ENCODE measurements at places on chromosomes 7 and 10.
A peak's percentile ranks its signal among the peaks of the same experiment; 100 is the strongest.

GRCh38 chr7:128794020-128794419, 2.3 kb downstream of the CCDC136 start:
- DNase-seq = no peak

- DNase-seq = no peak
Measured at GRCh38 chr7:47582764-47583738, 1.1 kb upstream of the TNS3 start.

GRCh38 chr7:84714765-84715164, 472.1 kb downstream of the SEMA3D start:
- DNase-seq = no peak

- DNase-seq = no peak
Measured at GRCh38 chr7:25240340-25240739, 12.1 kb upstream of the NPVF start.

- DNase-seq = no peak
Measured at GRCh38 chr7:93148727-93149126, 542 bp upstream of the SAMD9L start.

DNA sequence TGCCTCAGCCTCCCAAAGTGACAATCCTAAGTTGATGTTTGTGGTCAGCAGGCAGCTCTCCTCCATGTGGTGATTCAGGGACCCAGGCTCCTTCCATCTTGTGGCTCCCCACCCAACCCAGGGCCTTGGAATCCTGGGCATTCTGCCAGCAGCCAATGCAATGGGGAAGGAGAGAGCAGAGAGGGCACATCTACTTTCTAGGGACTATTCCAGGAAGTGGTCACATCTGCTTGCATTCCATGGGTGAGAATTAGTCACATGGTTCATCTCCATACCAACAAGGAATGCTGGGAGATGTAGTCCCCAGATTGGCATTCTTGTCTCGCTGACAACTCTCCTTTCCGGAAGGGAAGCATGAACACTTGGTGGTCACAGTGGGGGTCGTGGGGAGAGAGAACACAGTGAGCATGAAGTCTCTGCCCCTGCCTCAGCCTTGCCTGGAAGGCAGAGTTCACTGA, 9.9 kb upstream of the SRRM3 start:
- DNase-seq = peak; percentile 51

DNA sequence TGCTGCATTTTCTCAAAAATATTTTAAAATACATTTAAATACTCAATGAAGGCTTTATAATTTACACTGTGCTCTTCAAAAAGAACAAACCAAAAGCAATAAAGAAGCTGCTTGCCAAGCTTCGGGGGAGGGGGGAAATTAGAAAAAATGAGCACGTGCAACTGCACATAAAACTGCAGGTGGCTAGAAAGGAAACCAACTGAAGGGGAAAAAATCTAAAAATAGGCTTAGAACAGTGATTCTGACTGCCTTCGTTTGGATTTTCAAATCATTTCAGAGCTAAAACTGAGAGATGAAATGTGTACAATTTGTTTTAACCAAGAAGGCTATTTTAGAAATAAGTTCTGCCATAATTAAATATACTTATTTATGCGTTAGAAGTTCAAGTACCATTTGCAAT, 61.4 kb downstream of the ABI1 start:
- DNase-seq = no peak

DNA sequence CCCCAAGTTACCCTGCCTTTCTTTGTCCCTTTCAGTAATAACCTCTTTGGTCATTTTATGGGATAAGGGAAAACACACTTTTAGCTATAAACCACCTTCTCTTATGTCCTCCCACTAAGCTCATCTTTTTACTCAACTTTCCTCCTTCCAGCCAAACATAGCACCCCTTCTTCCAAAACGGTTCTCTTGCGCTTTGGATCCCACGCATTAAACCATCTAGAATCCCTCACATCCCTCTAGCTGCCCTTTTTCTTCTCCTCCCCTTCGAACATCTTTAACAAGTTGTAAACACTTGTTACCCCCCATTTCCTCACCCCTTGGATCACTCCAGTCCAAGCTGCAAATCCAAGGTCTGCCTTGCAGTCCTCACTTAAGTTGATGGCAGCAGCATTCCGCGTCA, 13.4 kb downstream of the WAPL start:
- DNase-seq = no peak

DNA sequence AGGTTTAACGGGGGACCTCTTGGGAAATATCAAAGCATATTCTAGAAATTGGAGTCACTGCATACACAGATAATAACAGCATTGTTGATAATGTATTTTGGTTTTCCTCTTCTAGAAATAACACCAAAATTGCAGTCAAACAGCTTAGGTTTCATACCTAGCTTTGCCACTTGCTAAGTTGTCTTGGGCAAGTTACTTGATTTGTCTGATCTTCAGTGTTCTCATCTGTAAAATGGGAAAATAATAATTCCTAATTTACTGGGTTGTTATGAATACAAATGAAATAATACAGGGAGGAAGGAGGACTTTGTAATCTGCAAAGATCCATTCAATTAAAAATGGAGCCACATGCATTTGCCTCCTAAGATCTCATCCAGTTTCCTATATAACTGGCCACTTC, 20.3 kb upstream of the NUP205 start:
- no peak for DNase-seq

GRCh38 chr7:72924386-72924732, 536 bp upstream of the POM121 start:
- DNase-seq = no peak

GRCh38 chr10:5832946-5833345, 19.7 kb upstream of the GDI2 start:
- no peak for DNase-seq

GRCh38 chr7:377080-378040, 87.4 kb downstream of the FOXL3 start:
- DNase-seq = no peak

DNA sequence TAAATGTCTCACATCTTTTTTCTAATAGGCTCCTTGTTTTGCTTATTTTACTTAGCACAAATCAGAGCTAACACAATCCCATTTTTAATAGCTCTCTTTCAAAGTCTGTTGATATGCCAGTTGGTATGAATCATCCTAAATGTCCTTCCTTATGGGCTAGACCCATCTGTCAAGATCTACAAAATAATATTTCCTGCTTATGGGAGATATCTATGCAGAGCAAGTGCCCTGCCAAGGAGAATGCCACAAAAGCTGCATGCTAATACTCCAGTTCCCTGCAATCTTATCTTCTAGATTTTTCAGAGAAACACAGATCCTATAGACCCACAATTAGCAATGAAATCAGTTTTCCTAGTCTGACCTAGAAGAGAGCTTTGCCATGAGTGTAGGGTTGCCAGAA, 230.8 kb upstream of the NPVF start:
- DNase-seq = no peak

- DNase-seq = no peak
Measured at GRCh38 chr7:48755061-48755555, 169.2 kb upstream of the CDC14C start.

- DNase-seq = no peak
Measured at GRCh38 chr7:115127399-115128021, 205.6 kb downstream of the MDFIC start.

DNA sequence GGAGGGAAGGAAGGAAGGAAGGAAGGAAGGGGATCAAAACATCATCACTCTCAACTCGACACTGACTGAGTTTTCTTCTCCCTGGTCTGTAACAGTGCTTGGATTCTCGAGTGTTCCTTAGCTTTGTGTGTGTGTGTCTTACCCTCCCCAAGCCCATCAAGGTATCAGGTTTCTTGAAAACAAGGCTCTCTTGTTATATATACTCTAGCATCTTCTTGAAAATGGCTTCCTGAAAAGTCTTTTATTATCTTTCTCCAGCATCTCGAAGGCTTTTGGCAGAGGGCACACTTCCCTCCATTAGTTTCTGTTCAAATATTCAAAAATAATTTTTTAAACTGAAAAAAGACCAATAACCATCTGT, 13.4 kb downstream of the SERPINE1 start:
- DNase-seq = no peak
